Epithelial cell of proximal tubule (primary cell): ENCODE measurements at places on chromosomes 1 and 21.
A peak's percentile ranks its signal among the peaks of the same experiment; 100 is the strongest.

GRCh38 chr1:2314803-2315673, 76.3 kb downstream of the MORN1 start:
- DNase-seq: no peak

GRCh38 chr1:85502625-85503083, 37.7 kb upstream of the DDAH1 start:
- DNase-seq: no peak

- DNase-seq: no peak
Observed at GRCh38 chr1:11925938-11926292, 312 bp downstream of the KIAA2013 start.

GRCh38 chr1:237692255-237692654, 198.5 kb downstream of the ZP4 start:
- no peak for DNase-seq

GRCh38 chr1:182588500-182589396, at the start of gene RNASEL:
Gene RNASEL (minus strand): TSS chr1:182589256. CDS start chr1:182586806, 2,450 bp downstream.
- peak; percentile 52 for DNase-seq

DNA sequence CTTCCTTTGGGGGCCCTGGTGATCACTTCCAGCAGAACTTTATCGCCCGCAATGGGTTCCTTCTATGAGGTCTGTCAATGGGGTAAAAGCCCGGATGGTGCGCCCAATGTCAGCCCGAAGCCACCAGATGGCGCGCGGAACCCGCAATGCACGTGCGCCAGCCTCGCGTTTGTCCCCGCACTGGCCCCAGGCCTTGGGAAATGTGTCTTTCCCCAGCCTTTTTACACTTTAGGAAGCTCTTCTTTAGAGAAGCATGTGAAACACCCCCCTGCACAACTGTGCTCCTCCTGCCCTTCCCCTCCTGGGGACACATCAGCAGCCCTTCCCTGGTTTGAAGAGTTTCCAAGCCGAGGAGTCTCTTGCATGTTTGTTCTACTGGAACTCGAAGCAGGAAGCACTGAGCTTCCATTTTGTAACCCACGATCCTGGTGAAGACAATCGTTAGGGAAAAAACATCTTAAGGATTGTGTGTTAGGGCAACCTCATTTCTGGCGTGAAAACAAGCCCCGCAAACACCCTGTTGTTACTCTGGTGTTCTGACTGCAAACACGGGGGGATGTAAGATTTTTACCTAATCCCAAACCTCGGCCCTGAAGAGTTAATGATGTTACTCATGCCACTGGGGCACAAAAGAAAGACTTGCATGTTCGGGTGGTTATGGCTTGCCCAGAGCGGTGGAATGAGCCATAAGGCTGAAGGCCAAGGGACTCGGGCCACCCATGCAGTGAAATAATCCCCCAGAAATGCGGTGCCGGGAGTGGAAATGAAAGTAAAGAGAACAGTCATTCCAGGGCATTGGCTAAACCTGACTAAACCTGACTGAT, 20.4 kb upstream of the TARBP1 start:
- DNase-seq: no peak

GRCh38 chr1:95953015-95953414, 719.0 kb downstream of the RWDD3 start:
- DNase-seq: no peak

GRCh38 chr1:154839691-154840090, 30.4 kb downstream of the KCNN3 start:
- no peak for DNase-seq

DNA sequence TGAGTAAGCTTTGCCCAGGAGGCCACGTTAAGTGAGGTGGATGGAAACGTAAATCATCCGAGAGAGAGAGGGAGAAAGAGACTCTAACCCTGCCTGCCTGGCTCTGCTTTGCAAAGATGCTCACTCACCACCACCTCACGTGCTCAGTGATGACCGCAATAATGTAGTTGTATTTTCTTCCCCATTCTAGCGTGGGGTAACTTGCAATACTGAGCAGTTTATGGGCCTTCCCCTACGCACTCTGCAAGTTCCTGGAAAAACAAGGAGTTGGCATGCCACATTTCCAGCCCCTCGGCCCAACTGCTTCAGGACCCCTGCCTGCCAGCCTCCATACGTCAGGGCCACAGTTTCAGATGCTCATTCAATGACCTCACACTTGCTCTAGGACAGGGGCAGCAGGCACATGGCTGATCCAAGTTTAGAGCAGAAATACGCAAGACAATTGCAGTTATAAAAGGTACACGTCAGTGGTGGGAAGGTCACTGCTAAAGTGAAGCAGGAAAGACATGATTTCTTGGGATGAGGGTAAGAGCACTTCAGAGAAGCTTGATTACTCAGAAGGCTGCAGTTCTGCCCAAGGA, 112.5 kb upstream of the RAB4A start:
- no peak for DNase-seq

GRCh38 chr1:220811695-220812094, 25.0 kb downstream of the MTARC1 start:
- DNase-seq: no peak

- no peak for DNase-seq
Observed at GRCh38 chr1:44328671-44329416, 26.2 kb downstream of the ERI3 start.

DNA sequence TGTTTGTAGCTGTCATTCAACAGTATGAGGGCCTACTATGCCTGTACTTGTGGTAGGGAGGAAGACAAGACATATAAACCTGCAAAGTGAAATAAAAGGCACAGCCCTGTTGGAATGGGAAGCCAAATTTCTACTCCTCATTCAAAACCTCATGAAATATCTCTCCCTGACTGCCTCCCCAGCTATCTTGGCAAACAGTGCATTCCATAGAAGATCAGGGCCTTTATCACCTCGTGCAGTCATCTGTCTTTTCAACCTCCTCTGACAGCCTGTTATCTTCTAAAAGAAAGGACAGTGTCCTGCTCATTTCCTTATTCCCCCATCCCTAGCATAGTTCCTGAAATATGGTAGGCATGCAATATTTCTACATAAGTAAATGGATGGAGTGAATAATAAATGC, 71.0 kb downstream of the SH3GLB1 start:
- DNase-seq: no peak

DNA sequence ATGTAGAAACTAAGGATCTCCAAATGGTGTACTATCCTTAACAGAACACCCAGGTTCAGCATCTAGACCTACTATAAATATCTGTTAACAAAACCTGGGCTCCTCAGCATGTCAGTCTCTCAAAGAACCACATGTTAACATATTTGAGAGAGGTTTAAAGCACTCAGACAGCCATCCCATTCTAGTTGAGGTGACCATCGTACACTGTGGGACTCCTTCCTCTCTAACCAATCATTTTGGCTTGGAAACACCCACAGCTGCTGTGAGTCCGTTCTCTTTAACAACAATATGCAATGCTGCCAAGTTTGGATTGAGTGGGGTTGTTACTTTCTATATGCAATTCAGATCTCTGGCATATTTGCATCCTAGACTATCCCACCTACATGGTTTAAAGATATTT, 105.8 kb downstream of the MRPL39 start:
- no peak for DNase-seq

GRCh38 chr1:20375563-20375962, 84.9 kb downstream of the VWA5B1 start:
- no peak for DNase-seq

DNA sequence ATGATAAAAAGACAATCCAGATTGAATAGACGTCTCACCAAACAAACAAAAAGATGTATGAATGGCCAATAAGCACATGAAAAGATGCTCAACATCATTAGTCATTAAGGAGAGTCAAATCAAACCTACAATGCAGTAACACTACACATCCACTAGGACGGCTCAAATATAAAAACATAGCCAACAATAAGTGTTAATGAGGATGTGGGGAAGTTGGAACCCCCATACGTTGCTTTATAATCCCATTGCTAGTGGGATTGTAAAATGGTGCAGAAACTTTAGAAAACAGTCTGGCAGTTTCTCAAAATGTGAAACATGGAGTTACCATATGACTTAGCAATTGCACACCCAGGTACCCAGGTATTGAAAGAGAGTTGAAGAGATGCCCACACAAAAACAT, 14.7 kb upstream of the IL24 start:
- no peak for DNase-seq

GRCh38 chr1:31297277-31298247, 730 bp downstream of the ZCCHC17 start:
- no peak for DNase-seq

GRCh38 chr1:232587141-232588008, 42.6 kb downstream of the SIPA1L2 start:
- DNase-seq: no peak

GRCh38 chr1:186220067-186220466, 155.0 kb downstream of the TPR start:
- no peak for DNase-seq

DNA sequence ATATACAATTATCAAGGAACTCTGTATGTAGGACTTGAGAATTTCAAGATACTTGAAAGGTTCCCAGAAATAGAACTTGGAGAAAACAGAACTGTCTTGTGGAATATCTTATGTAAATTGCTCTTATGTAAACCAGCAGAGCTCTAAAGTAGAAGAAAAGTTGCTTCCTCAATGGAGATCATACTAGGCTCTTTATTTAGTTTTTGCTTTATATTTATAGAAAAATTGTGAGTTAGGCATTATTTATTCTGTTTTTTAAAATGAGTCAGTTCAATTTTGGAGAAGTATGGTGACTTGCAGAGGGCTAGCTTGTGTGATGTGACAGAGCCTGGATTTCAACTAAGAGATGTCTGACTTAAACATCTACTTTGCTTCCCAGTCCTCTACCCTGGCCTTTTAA, 40.4 kb downstream of the ATP6V1G3 start:
- no peak for DNase-seq

DNA sequence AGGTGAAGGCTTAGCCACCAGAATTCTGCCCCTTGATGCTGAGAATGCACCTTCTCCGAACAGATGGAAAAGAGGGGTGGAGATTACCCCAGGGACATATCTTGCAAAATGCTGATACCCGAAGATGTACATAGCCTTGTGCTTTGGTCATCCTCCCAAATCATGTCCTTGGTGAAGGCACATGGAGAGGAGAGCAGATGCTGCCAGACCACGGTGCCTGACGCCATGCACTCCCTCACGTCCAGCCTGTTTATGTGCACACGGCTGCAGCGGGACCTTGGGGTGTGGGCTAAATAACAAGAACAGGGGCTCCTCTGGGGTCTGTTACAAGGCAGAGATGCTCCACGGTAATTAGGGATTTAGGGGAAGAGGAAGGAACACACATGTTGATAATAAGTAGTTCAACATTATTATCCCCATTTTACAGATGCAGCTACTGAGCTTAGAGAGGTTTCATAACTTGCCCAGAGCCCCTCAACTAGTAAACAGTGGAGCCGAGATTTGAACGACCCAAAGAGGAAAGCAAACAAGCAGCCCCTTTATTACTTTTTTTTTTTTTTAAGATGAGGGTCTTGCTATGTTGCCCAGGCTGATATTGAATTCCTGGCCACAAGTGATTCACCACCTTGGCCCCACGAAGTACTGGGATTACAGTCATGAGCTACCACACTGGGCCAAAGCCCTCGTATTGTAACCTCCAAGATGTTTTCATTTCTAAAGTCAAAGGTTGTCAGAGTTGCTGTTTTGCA, 12.9 kb downstream of the EPHX1 start:
- no peak for DNase-seq

- no peak for DNase-seq
Observed at GRCh38 chr1:190000365-190000872, 477.2 kb downstream of the BRINP3 start.

DNA sequence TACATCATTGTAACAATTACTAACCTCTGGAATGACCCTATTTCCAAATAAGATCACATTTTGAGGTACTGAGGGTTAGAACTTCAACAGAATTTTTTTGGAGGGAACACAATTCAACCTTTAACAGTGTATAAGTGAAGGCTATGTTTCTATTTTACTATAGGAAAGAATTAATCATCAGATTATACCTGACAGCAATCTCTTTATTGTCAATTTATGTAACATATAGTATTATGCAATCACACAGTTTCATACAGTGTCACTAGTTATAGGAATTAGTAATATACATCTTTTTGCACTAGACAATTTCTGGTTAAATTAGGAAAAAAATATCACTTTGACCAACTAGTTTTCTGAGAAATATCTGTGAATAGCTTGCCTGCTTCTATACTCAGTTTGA, 59.1 kb downstream of the MSH4 start:
- no peak for DNase-seq

- DNase-seq: no peak
Observed at GRCh38 chr1:29237852-29238619, 1.7 kb downstream of the PTPRU start.

DNA sequence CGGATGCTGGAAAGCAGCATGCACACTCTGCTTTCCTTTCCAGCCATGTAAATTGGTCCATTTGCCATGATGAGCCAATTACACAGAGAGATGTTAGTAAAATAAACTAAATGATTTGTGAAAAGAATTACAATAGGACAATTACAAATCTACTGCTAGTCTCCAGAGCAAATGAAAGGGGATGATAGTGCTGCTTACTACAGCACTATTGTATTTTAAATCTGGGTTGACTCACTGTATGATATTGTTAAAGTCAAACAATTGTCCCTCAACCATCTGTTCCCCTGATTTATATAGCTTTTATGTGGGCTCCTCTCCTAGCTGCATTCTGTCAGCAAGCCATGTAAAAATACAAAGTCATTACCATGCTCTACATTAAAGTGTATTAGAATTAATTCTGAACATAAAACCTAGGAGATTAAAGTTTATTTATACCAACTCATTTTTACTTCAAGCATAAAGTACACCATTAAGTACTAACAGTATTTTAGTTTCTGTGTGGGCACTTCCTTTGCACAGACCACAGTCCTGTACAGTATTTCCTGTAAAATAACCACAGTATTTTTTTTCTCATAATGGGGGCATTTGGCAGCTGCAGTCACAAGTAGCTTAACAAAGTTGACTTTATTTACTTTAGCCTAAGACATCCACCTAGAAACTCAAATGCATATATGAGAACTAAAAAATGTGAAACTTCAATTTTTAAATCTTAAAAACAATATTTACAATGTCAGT, 135.8 kb downstream of the VAV3 start:
- no peak for DNase-seq

DNA sequence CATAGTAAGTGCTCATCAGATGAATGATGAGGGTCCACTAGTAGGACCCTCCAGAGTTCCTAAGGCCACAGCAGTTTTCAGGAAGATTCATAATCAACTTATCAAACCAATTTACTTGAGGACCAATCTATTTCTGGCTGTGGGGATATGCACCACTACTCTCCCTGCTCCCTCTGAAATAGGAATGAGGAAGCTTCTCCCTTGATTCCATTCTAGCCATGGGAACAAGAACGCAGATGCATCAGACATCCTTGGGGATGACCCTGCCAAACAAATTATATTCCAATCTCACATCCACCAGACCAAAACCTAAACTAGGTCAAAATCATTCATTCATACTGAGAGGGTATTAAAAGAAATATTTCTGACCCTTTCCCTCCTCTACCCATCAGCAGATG, 31.5 kb downstream of the JAK1 start:
- no peak for DNase-seq
